ENCODE measurements at places on chromosomes 6 and 20.
A peak's percentile ranks its signal among the peaks of the same experiment; 100 is the strongest.

DNA sequence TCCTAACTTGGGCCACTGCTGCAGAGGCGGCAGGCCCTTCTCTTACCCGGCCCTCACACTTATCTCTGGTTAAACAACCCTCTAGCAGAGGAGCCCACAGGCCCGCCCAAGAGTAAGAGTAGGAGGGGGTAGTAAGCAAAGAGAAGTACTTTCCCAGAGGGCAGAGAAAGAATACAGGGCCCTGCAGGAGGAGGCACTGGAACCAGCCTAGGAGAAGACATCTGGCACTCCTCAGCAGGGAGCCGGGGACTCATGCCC lies 10.1 kb downstream of the MTCH1 start:
- DNase-seq, result no peak

GRCh38 chr6:126955621-126956020 lies 162.8 kb upstream of the RSPO3 start:
- no peak for DNase-seq

DNA sequence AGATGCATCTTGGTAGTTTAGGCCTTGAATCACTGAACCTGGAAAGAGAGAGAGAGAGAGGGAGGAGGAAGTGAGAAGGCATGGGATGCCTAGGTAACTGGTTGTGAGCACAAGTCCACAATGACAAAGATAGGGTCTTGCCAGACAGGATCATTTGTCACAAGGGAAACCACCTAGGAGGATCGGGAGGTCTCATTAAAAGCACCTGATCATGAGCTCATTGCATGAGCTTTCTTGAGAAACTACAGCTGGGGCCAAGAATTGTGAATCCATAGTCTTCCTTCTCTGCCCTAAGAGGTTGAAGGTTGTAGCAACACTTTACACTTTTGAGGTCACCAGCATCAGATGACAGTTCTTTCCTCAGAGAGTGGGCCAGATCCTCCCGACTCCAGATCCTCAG lies 195.7 kb downstream of the CD83 start:
- DNase-seq, result no peak

- DNase-seq, result no peak
Measured at GRCh38 chr6:17042422-17043147, 59.3 kb upstream of the STMND1 start.

GRCh38 chr20:54028276-54029011 lies 42.0 kb downstream of the BCAS1 start:
- DNase-seq, result no peak

DNA sequence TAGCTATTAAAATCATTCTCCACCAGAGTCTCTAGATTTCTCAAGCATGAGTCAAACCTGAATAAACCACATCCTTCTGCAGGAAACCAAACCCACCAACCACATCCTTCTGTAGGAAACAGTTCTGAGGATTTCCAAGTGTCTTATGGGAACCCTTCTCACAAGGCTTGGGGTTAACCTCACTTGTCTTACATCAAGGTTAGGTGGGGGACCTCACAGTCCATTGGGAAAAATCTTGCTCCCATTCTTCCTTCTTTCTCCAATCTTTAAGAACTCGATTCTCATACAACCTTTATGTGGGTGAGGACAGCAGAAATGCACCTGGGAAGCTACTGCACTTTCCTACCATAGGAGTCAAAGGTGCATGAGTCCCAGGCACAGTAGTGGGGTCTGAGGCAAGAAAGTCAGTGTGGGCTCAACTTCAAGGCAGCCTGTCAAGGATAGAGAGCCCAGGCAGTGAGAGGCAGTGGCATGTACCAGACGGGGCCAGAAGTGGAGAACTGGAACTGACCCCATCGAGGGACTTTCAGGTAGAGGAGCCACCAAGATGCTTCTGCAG lies 114.5 kb downstream of the SLC22A3 start:
- peak; percentile 73 for DNase-seq

- no peak for DNase-seq
Measured at GRCh38 chr6:140370441-140370840, 996.0 kb upstream of the CITED2 start.

DNA sequence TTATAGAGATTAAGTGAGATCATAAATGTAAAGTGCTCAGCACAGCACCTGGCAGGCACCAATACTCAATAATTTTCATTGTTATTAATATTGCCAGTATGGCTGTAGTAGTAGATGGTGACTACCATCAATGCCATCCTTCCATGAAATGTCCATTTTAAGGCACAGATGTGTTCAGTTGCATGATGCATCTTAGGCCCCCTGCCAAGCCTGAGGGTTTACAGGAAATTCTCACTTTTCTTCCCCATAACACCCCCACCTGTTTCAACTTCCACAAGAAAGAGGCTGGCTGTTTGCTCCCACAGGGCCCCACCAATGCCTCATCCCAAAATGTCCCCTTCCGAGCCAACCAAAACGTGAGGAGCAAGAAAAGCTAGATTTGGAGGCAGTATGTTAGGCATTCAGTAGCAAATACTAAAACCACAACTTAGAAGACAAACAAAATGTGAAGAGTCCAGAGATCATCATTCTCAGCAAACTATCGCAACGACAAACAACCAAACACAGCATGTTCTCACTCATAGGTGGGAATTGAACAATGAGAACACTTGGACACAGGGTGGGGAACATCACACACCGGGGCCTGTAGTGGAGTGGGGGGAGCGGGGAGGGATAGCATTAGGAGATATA lies 110.6 kb upstream of the NHSL1 start:
- DNase-seq, result no peak

DNA sequence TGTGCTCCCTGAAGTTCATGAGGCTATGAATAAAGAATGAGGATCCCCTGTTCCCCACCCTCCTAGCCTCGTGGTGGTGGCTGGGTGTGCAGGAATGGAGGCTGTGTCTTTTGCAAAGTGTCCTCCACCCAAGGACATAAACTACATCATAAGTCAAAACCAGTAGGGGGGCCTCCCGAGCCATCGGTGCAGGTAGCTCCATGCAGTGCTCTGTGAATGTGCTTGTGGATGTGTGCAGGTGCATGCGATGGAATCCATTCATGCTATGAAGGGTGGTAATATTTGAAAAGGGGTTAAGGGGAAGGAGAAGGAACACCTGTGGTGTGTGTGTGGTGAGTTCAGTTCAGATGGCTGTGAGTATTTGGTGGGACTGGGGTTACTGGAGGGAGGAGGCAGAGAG lies 197.3 kb downstream of the NRN1 start:
- no peak for DNase-seq

DNA sequence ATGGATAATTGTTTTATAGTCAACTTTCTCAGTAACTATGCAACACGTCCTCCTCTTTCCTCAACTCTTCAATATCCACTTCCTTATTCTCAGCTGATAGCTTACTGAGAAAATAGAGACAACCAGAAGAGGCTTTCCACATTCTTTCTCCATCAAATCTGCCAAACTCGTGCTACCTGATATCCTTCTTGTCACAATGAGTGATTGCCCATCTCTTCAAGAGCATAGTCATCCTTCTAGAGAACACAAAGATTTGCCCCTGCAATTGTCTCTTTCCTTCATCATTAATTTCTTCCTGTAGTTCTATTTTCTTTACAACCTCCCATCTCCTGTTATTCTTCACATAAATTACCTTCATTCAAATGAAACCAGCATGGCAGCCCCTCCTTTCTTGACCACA lies 75.9 kb upstream of the RGS17 start:
- DNase-seq, result no peak

DNA sequence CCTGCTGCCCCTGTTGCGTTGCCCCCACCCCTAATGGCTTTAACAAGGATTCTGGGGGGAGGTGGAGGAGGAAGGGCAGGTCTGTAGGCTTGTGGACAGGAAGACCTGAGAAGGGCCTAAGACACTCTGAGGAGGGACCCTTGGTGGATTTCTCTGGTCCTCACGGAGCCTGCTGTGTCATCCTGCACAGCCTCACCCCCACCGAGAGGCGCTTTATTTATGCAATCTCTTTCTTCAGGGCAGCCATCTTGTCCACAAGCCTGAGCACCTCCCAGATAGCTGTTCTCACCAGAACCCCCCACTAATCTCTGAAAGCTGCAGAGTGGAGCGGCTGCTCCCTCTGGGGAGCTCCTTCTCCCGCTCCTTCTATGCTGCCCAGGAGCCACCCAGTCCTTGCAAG lies 59.3 kb upstream of the MLN start:
- no peak for DNase-seq

DNA sequence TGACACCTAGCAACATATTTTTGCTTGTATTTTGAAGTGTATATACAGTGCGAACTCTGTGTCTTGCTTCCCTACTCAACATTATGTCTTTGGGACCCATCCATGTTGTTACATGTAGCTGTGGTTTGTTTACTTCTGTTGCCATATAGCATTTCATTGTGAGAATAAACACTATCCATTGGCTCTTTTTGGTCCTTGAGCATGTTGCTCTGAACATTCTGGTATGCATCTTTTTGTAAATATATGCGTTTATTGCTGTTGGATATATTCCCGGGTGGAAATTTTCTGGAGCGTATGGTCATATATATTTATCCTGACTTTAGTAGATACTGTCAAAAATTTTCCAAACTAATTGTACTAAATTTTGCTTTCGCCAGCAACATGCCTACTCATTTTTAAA lies 222.5 kb upstream of the SPTLC3 start:
- no peak for DNase-seq

- DNase-seq, result no peak
Measured at GRCh38 chr6:169950558-169950957, 199.1 kb downstream of the ERMARD start.

GRCh38 chr6:82095091-82095490 lies 152.5 kb downstream of the IBTK start:
- no peak for DNase-seq

GRCh38 chr6:158514176-158514575 lies 45.7 kb upstream of the TMEM181 start:
- DNase-seq, result no peak

DNA sequence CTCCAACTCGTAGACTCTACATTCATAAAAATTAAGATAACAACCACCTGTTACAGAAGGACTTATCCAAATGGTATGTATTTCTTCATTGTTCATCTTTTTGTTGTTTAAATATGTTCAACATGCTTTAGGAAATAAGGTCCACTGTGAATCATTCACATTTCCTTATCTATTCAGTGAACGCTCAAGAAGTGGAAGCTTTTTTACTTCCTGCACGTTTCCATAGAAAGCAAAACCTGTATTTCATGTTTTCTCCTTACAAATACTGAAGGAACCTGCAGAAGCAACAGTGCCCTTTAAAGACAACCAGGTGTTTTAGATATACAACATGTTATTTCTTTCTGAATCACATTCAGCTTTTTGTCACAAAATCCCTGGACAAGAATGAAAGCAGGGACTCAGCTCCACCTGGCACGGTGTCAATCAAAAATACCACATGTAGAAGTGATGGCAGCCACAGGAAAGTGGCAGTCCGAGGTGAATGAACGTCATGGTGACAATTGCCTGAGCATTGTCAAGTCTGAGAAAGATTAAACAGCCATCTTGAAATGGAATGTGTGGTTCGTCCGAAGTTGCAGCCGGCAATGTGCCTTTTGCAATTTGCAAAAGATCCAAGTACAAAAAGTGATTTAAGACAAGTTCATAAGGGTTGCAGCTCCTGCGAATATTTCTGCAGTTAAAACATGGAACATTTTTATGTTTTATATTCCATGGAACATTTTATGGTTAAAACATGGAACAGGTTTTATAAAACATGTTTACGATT lies 66.7 kb upstream of the RIPOR2 start:
- DNase-seq, result no peak

GRCh38 chr20:23101696-23102406 lies 15.7 kb upstream of the CD93 start:
- no peak for DNase-seq

DNA sequence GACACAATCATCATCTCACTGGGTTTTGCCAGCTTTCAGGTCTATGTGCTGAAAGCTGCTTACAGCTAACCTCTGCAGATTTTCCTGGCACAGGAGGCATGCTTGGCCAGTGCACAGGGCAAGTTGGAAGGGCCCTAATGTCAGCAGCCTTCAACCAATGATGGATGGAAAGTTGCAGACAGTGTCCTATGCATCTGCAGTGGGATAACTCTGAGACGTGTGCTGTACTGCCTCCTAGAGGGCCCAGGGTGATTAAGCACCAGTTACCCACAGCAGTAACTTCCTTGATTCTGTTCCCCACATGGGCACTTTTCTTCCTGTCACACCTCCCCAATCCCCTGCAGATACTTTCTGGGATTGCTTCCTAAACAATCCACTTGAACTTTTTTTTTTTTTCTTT lies 38.6 kb downstream of the OVOL2 start:
- no peak for DNase-seq

DNA sequence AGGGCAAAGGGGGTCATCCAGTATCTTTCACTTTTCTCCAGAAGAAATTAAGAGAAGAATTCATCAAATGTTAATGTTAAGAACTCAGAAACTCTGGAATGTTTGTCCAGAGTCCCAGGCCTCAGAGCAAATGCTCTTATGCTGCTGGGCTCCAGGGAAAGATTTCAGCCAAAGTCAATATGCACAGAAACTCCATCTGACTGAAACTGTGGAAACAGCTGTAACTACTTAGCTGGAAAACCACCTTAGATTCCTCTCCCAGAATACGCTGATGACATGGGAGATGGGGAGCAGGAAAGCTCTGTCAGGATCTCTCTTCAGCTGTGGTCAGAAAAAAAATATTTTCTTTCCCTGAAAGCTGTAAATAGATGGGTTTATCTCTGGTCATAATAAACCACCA lies 559.6 kb downstream of the RFPL4B start:
- DNase-seq, result no peak

GRCh38 chr6:55058682-55059081 lies 115.6 kb upstream of the HCRTR2 start:
- no peak for DNase-seq

- no peak for DNase-seq
Measured at GRCh38 chr6:69914015-69914485, 47.7 kb downstream of the COL19A1 start.

- no peak for DNase-seq
Measured at GRCh38 chr6:156804402-156804801, 27.2 kb downstream of the ARID1B start.

DNA sequence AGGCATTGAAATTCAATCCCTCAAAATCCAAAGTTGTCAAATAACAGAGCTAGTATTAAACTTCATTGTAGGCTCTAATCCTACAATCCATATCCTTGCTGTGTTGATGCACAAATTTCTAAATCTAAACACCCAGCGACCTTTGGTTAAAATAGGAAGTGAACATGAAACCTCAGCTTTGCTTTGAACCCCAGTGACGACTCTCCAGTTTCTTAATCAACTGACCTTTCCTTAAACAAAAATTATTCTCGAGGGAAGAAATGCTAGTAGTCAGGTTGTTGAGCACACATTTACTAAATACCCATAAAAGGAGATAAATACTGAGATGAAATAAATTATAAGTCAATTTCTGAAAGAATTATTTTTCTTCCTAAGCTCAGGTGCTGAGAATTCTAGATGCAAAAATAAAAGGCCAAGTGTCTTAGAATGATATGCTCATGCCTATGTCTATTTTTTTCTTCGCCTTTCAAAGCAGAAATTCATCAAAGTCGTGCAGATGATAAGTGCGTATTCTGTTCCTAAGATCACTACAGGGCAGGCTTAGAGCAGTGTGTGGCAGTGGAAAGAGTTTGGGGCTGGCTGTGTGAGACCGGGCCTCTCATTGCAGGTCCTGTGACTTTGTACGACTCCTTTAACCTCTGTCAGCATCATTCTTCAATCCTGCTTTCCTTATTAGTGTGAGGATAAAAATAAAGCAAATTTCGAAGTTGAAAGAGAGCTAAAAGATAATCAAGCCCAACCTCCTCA lies 208.7 kb downstream of the PRL start:
- no peak for DNase-seq

- DNase-seq, result no peak
Measured at GRCh38 chr6:169849396-169849795, 98.0 kb downstream of the ERMARD start.

- no peak for DNase-seq
Measured at GRCh38 chr6:141260627-141261015, 872.1 kb upstream of the GJE1 start.

All from HS-27A (cell line).